Activated CD8-positive, alpha-beta memory T cell treated with anti-CD3 and anti-CD28 coated beads for 1 hour (primary cell): ENCODE measurements at places on chromosomes 1 and 21.

DNA sequence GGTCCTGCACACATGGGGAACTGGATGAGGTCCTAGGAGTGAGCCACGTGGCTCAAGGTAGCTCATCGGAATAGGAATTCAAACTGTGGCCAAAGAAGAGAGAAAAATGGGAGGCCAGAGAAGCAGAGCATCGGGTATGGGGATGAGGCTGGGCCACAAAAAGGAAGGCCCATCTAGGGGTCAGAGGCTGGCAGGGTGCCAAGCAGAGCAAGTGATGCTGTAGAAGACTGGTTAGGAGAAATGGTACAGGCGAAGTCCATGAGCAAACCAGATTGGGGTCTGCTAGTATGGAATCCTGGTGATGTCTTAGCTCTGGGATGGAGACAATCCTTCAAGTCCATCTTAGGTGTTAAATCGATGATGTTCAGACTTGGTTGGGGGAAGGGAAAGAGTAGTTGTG, 68.0 kb downstream of the TEX35 start:
- DNase-seq: no peak

GRCh38 chr1:201327687-201328240, 44.5 kb downstream of the PKP1 start:
- no peak for DNase-seq

DNA sequence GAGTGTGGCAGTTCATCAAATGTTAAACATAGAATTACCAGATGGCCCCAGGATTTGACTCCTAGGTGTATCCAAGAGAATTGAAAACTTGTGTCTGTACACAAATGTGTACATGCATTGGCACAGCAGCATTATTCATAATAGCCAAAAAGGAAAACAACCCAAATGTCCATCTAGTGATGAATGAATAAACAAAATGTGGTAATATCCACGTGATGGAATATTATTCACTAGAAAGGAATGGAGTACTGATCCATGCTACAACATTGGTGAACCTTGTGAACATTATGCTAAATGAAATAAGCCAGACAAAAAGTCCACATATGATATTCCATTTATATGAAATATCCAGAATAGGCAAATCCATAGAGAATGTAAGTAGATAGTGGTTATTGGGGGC, 77.7 kb downstream of the RAVER2 start:
- DNase-seq: no peak

- DNase-seq: no peak
Measured at GRCh38 chr1:61337441-61337951, 255.1 kb downstream of the NFIA start.

DNA sequence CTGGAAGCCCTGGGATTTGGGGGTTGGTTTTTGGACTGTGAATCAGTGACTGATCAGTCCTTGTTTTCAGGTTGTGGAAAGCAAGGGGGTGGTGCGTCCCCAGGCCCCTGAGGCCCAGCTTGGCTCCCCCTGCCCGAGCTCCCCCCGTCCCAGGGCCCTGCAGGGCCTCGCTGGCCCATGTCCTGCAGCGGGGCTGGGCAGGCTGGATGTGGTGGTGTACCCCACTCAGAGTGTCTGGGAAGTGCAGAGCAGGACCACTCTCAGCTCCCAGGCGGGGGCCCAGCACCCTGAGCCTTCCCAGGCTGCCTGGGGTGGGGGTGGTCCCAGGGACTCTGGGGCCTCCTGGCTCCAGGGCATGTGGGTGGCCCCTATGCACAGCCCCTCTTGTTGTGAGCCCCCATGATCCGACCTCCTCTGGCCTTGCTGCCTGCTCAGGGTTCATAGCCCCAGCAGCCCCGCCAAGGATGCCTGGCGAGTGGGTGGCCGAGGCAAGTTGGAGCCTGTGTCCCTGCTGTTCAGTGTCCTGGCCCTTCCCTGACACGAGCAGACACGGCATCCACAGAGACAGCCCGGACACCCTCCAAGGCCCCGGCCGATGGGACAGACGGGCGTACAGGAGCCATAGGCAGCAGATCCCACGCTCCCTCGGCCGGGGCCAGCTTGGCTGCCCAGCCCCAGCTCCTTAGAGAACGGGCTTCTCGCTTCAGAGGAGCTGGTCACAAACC, 37.9 kb downstream of the SLX9 start:
- no peak for DNase-seq

- no peak for DNase-seq
Measured at GRCh38 chr1:178895928-178896327, 25.1 kb upstream of the ANGPTL1 start.

GRCh38 chr1:205348554-205349487, 7.9 kb downstream of the KLHDC8A start:
- no peak for DNase-seq

DNA sequence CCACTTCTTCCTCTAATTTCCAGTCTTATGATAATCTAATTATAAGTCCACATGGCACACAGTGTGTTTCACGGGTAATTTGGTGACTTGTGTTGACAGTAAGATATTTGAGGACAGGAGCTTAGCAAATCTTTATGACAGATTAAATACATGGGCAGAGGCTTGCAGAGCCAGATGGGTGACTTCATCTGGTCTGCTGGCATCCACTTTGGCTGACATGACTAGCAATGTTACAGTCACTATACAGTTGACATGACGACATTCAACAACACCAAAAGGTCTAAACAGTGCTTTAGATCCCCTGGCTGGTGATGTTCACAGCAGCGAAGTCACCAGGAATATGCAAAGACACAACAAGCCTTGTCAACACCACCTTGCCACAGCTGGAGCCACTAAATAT, 147.2 kb downstream of the ETS2 start:
- no peak for DNase-seq

DNA sequence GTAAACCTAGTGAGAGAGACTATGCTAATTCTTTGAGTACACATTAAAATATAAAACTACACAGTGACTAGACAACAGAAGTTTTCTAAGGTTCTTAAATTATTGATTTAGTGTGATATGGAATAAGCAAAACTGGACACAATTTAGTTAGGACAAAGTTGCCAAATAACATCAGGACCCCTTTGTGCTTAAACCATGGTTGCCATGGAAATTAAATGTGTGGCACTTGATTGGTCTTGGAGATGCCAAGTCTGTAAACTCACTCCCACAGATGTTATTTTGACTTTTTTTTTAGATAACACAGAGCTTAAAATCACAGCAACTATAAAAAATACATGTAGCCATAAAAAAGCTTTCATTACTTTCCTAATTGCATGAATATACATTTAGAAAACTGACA, 234.6 kb downstream of the BRINP3 start:
- no peak for DNase-seq

- no peak for DNase-seq
Measured at GRCh38 chr1:30101487-30102227, 621.7 kb downstream of the MATN1 start.

DNA sequence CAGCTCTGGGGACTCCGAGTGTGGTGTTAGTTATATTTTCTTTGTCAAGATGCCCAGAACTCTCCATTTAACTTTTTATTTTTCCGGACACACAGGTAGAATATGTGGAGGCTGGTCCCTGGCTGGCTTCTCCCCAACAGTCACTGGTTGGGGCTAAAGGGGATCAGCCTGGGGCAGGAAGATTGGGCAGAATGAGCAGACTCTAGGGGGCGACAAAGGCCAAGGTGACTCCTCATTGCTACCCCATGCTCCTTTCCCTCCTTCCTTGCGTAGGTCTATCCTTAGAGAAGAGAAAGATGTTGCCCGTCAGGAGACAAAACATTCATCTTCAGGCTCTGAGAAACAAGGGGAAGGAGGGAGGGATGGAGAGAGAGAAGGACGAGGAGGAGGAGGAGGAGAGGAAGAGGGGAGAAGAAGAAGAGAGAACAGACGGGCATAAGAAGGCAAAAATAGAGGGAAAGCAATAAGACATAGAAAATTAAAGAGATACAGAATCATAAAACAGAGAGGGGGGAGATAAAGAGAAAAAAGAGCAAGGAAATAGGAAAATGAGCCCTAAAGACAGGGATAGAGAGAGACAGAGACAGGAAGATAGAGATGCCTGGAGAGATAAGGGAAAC, 89.9 kb downstream of the FOXD2 start:
- no peak for DNase-seq

- DNase-seq: no peak
Measured at GRCh38 chr1:168933141-168933805, 173.2 kb upstream of the ATP1B1 start.

GRCh38 chr1:41072051-41072450, 50.5 kb upstream of the SLFNL1 start:
- no peak for DNase-seq

DNA sequence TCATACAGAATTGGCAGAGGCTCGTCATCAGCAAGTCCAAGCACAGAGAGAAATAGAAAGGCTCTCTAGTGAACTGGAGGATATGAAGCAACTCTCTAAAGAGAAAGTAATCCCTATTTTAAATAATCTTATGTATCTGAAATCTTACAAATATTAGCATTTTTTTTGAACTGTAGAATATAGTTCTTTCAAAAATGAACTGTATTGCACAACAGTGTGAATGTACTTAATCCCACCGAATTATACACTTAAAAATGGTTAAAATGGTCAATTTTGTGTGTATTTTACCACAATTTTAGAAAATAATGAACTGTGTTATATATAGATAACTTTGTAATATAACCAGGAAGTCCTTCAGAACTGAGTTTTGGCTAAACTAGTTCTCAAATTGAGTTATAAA, 75.9 kb downstream of the CCDC18 start:
- no peak for DNase-seq

DNA sequence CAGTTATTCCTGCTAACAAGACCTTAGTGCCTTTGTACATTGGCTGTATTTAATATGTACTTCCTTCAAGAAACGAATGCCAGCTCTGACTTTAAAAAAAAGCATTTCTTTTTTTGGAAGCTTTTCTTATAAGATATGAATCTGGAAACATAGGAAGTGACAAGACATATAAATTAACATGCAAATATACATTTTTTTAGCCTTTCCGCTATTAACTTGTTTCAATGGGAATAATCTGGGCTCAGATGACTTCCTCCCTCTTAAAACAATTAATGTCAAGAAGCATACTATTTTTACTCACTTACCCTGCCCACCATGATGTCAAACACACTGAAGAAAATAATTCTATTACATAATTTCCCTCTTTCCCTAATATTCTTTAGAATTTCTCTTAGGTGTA, 1.4 kb downstream of the DENND1B start:
- no peak for DNase-seq

GRCh38 chr1:160069460-160070231, at the start of gene KCNJ10:
TSS of gene KCNJ10 (minus strand) at chr1:160070160. CDS start at chr1:160042532, 27,628 bp downstream.
- no peak for DNase-seq

- DNase-seq: no peak
Measured at GRCh38 chr1:228987286-228987685, 252.0 kb downstream of the RHOU start.

GRCh38 chr21:43367296-43367695, 59.6 kb downstream of the SIK1 start:
- DNase-seq: no peak

DNA sequence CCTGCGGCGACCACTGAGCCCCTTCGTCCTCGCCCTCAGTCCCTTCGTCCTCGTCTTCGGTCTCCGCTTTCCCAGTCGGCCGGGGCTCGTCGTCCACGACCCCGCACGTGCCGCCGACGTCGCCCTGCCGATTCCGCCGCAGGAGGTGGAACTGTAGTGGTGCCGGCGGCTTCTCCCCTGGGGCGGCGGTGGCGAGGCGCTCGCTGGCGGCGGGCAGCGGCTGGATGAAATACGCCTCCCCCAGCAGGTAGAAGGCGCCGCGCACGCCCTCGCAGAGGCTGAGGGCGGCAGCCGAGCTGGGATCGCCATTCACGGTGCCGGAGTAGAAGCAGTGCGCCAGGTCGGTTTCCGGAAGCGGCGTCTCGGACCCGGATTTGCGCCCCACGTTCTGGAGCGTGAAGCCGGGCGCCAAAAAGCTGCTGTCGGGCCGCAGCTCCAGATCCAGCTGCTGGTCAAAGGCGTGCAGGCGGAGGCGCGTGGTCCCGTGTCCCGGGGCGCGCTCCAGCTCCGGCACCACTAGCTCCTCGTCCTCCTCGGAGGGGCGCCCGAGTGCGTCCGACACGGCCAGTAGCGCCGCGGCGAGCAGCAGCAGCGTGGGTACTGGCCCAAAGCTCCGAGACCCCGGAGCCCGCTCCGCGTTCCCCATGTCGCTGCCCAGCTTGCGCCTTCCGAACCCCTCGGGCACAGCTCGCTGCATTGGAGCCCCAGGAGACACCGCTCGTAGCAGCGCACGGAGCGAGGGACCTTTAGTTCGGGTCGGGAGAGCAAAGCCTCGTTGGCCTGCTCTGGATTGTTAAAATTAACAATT, 747 bp downstream of the ADAMTS1 start:
- DNase-seq: no peak

GRCh38 chr1:221829327-221830015, 87.6 kb upstream of the DUSP10 start:
- DNase-seq: no peak

DNA sequence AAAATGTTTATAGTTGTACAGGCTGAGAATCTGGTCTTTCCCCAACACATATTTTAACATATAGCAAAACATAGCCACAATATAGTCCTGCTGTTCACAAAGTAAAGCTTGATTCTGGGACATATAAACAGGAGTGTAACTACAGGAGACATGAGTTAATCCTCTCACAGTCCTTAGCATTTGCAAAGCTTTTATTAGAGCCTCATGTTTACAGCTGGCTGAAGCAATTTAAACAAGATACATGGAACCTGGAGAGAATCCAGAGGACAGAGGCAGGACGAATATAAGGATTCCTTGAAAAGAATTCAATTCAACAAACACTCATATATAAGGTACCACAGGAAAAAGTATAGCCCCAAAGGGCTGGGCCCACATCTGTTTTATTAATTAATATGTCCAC, 163.4 kb downstream of the ADGRL4 start:
- no peak for DNase-seq

DNA sequence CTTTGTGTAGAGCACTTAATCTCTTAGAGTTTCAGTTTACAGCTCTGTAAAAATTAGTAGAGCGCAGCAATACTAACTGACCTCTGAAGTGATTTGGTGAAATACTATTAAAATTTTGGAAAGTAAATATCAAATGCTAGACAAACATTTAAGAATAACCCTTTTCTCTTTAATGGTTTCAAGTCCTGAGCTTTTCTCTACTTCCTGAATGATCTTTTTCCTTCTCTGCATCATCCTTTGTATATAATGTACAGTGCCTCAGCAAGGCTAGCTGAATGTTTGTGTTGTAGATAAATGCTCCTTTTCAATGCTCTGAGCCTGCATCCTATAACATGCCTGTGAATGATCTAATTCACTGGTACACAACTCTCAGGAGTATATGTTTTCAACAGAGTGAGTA, 272.9 kb downstream of the ADGRL2 start:
- DNase-seq: no peak

DNA sequence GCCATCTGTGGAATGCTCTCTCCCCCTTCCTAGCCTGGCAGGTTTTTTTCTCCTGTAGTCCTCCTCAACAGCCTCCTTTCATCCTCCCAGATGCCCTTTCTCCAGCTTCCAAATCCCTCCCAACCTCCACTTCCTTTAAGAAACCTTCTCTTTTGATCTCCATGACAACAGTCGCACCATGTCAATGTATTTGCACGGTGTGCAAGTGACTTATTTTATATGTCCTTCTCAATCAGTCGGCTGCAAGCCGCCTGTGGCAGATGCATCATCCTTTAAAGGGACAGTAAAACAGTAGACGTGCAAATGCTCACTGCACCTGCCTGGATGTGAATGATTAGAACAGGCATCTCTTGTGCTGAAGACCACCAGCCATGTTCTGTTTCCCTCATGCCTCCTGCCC, 285.2 kb downstream of the PCP4 start:
- no peak for DNase-seq

- no peak for DNase-seq
Measured at GRCh38 chr1:230867101-230867902, 1.0 kb downstream of the C1orf198 start.

GRCh38 chr1:202462342-202463076, 114.0 kb downstream of the PPP1R12B start:
- DNase-seq: no peak

- DNase-seq: no peak
Measured at GRCh38 chr1:67948151-67949080, 102.0 kb downstream of the DIRAS3 start.
